Head of caudate nucleus (tissue), 42 donors: ENCODE measurements at places on chromosomes 1 and 21.
A peak's percentile ranks its signal among the peaks of the same experiment; 100 is the strongest.

DNA sequence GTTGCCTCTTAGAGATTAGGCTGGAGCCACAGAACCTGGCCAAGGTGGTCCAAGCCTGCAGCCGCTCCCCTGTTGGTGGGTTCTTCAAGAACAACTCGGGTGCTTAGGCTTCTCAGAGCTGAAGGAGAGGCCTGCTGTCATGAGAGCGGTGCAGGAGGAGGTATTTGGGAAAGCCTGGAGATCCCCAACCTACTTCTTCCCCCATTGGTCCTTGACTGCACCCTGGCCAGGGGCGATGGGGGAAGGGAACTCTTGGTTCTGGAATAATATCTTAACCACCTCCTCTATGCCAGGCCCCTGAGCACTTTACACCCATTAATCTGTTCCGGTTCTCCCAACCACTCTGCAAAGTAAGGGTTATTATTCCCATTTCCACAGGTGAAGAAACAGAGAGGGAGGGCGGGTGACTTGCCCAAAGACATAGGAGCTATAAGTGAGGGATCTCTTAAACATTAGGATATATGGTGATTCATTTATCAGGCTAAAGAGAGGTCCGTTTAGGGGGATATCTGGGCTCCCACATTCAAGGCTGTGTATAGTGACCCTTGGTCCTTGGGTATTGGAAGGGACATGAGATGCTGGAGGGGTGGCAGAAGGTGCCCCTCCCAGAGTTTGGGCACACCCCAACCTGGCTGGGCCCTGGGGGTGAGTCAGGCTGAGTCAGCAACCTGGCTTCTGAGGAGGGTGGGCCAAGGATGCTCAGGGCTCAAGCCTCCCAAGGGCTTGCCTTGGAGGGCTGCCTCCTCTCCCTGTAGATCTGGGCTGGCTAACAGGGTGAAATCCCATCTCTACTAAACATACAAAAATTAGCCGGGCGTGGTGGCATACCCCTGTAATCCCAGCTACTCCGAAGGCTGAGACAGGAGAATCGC lies 5.2 kb downstream of the TRNP1 start:
- DNase-seq, result no peak

GRCh38 chr1:108045460-108045859 lies 80.5 kb upstream of the VAV3 start:
- no peak for DNase-seq

DNA sequence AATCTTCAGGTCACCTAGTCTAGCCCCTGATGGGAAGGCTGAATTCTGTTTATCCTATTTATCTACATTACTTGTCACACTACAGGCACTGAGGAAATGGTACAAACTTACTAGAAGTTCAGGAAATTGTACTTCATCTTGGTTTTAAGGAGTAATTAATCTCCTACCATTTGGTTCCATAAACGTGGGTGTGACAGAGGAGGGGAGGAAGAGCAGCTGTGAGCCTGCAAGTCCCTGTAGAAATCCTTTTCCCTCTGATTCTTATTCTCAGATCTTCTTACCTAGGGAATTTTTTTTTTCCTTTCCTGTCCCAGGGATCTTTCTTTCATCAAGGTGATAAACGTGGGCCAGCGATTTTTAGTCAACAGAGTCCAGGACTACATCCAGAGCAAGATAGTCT lies 14.1 kb downstream of the PFKFB2 start:
- no peak for DNase-seq

- DNase-seq, result no peak
Measured at GRCh38 chr1:222691016-222691415, 21.3 kb downstream of the AIDA start.

GRCh38 chr1:12615159-12615864 lies 2.7 kb downstream of the DHRS3 start:
- no peak for DNase-seq

- no peak for DNase-seq
Measured at GRCh38 chr1:164622068-164622845, 63.3 kb downstream of the PBX1 start.

DNA sequence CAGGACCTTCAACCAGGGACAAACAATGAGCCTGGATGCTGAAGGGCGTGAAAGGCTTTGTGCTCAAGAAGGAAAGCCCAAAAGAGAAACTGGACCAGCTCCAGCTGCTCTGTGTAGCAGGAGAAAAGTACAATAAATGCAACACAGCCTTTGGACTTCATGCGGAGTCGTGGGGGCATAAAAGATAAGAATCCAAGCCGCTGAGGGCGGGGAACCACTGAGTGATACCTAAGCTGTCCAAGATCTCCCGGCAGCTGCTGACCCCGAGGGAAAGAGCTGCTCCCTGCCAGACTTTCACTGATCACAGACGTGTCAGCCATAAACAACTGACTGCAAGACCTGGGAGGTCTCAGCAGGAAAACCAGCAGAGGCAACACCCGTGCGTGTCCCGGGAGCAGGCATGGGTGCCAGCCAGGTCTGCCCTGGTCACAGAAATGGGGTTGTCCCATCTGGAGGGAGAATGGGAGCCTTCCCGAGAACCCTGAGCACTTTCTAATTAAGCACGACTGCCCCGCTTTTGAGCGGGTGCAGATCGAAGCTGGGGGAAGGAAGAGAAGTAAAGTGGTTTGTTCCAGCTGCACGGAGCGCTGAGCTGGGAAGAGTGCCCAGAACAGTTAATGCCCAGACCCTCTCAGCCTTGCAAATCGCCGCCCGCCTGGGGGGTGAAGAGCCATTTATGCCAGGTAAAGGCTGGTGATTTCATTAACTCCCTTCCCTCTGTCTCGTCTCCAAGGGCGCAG lies 68.3 kb upstream of the TARDBP start:
- no peak for DNase-seq

- DNase-seq, result no peak
Measured at GRCh38 chr1:233386336-233386735, 58.8 kb downstream of the MAP3K21 start.

- DNase-seq, result no peak
Measured at GRCh38 chr1:96641282-96641681, 80.3 kb upstream of the PTBP2 start.

DNA sequence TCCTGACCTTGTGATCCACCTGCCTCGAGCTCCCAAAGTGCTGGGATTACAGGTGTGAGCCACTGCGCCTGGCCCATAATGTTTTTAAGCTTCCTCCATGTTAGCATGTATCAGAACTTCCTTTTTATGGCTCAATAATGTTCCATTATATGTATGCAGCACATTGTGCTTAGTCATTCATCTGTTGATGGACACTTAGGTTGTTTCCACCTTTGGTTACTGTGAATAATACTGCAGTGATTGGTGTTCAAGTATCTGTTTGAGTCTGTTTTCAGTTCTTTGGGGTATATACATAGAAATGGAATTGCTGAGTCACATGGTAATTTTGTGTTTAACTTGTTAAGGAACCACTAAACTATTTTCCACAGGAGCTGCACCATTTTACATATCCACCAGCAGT lies 17.7 kb downstream of the CMPK1 start:
- DNase-seq, result no peak

DNA sequence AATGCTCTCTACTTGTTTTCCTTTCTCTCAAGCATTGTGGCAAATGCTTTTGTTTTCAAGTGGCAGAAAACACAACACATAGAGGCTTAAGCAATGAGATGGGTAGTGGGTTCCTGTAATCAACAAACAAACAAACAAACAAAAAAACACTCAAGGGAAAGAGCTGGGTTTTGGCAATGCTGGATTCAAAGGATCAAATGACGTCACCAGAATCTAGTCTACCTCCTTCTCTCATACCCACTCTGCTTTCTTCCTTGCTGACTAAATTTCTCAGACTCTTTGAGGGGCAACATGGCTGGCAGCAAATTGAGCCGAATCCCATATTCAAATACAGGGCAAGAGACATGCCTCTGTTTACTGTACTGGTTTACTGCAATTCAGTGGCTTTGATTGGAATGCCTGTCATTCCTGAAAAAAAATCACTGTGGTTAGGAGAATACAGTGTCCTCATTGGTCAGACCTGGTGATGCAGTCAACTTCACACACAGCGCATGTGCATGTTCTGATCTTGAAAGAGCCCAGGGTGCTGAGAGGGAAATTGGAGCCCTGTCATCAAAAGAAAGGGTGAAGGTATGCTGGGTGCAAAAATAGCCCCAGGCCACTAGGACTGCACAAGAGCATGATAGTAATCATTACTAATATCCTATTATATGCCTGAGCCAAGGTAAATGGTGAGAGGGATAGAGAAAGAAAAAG lies 356.2 kb downstream of the KCTD3 start:
- DNase-seq, result no peak

GRCh38 chr1:116847688-116848531 lies 61.8 kb upstream of the PTGFRN start:
- peak; percentile 11 for DNase-seq

GRCh38 chr1:41305576-41306363 lies 55.5 kb upstream of the FOXO6 start:
- DNase-seq, result no peak

DNA sequence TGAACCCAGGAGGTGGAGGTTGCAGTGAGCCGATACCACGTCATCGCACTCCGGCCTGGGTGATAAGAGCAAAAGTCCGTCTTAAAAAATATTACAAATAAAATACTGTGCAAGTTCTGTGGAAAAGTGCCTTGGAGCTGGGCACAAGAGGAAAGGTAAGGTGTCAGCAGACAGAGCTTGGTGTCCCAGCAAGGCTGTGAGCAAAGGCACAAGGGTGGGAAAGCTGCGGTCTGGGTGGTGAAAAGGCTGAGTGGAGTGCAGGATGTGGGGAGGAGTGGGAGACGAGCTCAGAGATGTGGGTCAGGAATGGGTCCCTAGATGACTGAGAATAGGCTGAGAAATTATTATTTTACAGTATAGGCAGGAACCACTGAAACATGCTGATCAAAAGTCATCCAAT lies 150.6 kb downstream of the RHOU start:
- DNase-seq, result no peak

- DNase-seq, result no peak
Measured at GRCh38 chr1:245549996-245550719, 395.4 kb downstream of the KIF26B start.

DNA sequence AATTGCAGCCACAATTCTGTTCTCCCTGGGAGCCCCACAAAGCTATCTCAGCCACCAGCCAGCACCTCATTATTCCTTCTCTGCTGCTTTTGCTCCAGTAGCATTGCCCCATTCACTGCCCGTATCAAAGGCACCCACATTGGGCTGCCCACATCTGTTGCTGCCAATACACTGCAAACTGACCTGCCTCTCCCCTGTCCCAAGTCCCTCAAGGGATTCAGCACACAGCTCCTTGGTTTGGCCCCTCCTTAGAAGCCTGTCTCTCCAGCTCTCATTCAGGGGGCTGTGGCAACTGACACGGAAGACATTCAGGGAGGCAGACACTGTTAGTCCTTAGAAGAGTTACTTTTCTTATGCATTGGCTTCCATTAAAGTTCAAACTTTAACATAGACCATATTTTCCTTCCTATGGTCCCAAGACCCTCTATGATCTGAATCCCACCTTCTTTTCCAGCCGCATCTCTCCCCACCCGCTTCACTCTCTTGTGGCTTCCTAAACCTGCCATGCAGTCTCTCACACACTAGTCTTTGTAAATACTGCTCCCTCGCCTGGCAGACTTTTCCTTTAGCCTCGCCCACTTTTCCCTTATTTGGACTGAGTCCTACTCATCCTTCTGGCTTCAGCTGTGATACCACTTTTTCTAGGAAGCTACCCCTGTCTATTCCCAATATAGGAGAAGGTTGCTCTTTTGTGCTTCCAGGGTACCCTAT lies 19.3 kb upstream of the KLHDC8A start:
- peak; percentile 54 for DNase-seq

DNA sequence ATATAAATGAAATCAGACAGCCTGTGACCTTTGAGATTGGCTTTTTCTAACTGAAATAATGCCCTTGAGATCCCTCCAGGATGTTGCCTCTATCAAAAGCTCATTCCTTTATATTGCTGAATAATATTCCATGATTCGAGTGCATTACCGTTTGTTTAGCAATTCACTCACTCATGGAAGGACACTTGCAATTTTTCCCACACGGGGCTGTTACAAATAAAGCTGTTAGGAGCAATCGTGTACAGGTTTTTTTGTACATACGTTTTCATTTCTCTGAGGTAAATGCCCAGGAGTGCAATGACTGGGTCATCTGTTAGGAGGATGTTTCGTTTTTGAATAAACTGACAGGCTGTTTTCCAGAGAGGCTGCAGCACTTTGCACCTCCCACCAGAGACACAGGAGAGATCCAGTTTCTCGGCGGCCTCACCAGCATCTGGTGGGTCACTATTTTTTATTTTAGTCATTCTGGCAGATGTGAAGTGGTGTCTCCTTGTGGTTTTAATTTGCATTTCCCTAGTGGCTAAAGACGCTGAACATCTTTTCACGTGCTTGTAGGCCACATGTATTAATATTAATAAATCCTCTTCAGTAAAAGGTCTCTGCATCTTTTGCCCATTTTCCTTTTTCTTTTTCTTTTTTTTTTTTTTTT lies 11.0 kb downstream of the PRDM15 start:
- no peak for DNase-seq

GRCh38 chr1:31345635-31346034 lies 27.2 kb downstream of the FABP3 start:
- no peak for DNase-seq

DNA sequence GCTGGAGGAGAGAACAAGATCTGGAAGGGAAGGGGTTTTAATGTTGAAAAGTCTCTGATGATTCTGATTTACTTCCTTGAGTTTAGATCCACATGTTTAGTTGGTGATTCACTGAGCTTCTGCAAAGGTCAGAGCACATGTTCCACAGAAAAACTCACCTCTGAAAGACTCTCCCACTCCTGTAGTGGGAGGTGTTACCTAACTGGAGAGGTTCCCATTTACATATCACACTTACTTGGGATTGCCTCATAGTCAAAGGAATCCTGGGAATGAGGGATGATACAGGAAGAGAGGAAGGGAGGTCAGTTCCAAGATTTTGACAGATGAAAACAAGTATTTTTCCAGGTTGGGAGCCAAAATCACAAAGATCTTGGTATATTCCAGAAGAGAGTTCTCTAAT lies 2.7 kb upstream of the NTNG1 start:
- no peak for DNase-seq

DNA sequence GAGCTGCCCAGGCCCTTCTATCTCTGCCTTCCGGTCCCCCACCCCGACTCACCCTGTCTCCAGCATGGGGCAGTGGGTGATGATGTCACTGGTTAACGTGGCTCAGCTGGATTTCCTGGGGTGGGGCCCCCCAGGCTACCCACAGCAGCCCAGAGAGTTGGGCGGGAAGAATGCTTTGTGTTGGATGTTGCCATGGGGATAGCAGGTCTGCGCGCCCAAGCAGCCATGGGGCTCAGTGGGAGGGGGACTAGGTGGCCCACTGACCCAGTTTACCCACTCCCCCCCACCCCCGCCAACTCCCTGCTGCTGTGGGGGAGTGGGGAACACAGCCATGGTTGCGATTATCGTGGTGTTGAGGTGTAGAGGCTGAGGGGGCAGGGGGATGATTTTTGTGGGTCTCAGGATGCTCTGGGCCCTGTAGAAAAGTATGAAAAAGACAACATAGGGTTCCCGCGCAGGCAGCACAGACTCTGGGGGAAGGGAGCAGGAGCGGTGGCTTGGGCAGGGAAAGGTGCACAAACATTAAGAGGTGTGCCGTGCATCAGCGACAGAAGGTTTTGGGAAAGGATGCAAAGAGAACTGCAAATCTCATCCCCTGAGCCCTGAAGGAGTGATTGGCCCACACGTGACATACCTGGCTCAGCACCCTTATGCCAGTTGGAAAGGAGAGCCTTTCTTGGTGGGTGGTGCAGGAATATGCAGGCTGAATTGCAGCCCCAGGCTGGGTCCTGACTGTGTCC lies 8.5 kb downstream of the CELSR2 start:
- DNase-seq, result no peak

- DNase-seq, result no peak
Measured at GRCh38 chr21:39675590-39675989, 62.9 kb downstream of the B3GALT5 start.
